Uterus (tissue), 4 donors: ENCODE measurements at places on chromosomes 3 and 15.
A peak's percentile ranks its signal among the peaks of the same experiment; 100 is the strongest.

- no peak for DNase-seq
These were observed 10.0 kb downstream of the C3orf52 start for GRCh38 chr3:112096176-112096575.

DNA sequence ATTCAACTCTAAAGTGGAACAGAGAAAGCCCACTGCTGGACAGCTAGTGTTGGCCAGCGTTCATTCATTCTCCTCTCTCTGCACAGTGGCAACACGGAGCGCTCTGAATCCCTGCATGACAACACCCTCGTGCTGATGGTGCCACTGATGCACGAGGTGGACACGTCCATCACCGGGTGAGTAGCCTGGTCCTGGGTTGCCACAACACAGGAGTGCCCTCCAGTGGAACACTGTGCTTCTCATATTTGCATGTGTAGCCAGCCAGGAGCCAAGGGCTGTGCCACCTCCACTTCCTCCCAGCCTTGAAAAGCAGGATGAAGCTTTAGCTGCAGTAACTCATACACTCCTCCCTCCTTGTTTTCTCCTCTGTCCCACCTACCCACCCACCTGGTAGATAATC, 120.0 kb upstream of the CTDSPL start:
- no peak for DNase-seq

GRCh38 chr3:139529662-139530061, 9.9 kb downstream of the RBP1 start:
- no peak for DNase-seq

DNA sequence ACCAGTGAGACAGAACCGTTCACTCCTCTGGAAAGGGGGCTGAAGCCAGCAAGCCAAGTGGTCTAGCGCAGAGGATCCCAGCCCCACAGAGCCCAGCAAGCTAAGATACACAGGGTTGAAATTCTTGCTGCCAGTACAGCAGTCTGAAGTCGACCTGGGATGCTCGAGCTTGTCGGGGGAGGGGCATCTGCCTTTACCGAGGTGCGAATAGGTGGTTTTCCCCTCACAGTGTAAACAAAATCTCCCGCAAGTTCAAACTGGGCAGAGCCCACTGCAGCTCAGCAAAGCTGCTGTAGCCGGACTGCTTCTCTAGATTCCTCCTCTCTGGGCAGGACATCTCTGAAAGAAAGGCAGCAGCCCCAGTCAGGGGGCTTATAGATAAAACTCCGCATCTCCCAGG, 11.4 kb downstream of the CEP97 start:
- DNase-seq = no peak

- DNase-seq = no peak
These were observed 1537.0 kb downstream of the OTOL1 start for GRCh38 chr3:163033652-163034051.

- peak; percentile 7 for DNase-seq
These were observed 131.2 kb downstream of the KLF13 start for GRCh38 chr15:31457631-31458526.

DNA sequence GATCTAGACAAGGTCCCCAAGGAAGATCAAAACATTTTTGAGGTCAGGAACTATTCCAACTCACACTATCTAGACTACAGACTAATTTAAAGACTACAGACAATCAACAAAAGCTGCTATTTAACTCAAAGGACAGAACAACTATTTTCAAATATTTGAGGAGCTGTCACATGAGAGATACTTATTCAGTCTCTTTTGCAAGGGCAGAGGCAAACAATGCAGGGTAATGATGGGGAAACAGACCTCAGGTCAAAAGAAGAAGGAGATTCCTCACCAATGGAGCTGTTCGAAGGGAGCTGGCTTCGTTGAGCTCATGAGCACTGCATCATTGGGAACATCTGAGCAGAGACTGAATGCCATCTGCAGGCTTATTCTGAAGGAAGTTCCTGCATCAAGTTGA, 231.9 kb downstream of the DTWD1 start:
- DNase-seq = no peak

DNA sequence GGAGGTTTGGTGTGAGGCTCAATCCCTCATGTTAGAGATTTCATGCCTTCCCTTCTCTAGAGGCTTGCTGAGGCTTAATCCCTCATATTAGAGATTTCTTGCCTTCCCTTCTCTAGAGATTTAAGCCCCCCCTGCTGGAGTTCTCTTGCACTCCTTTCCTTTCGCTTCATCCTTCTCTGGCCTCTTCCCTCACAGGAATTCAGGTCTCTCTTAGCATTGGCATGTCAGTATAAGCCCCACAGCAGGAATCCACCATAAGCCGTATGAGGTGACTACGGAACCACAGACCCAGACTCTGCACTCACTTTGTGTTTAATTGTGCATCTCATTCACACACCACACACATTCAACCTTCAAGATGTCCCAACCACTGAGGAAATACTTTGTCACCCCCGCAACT, 338.6 kb upstream of the POU1F1 start:
- DNase-seq = no peak

GRCh38 chr15:52183562-52184173, 7.5 kb downstream of the GNB5 start:
- no peak for DNase-seq

DNA sequence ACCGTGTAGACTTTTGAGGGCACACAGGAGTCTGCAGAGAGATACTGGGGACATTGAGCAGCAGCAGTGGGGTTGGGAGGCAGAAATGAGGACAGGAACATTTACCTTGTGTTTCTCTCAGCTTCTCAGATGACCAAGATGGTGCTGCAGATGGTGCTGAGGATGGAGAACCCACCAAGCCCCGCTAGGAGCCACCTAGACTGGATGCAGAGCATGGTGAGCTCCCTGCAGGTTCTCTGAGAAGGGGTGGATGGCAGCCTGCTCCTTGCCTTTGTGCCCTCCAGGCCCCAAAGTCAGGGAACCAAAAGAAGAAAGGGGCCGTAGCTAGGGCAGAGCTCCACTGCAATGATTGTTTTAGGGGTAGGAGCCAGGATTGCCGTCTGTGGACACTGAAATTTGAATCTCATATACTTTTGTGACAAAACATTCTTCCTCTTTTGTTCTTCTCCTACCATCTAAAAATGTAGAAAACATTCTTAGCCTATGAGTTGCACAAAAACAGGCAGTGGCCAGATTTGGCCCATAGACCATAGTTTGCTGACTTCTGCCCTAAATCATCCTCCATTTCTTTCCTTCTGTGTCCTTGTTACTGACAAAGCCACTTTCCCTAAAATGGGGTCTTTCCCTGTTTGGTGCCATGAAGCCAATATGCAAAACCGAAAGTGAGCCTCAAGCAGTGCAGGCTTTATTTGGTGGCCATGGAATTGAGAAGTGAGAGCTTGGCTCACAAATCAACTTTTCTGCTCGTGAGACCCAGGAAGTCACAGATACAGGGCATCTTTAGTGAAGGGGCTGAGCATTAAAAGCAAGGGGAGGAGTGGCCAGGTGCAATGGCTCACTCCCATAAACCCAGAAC, 11.9 kb upstream of the MUC20 start:
- no peak for DNase-seq

DNA sequence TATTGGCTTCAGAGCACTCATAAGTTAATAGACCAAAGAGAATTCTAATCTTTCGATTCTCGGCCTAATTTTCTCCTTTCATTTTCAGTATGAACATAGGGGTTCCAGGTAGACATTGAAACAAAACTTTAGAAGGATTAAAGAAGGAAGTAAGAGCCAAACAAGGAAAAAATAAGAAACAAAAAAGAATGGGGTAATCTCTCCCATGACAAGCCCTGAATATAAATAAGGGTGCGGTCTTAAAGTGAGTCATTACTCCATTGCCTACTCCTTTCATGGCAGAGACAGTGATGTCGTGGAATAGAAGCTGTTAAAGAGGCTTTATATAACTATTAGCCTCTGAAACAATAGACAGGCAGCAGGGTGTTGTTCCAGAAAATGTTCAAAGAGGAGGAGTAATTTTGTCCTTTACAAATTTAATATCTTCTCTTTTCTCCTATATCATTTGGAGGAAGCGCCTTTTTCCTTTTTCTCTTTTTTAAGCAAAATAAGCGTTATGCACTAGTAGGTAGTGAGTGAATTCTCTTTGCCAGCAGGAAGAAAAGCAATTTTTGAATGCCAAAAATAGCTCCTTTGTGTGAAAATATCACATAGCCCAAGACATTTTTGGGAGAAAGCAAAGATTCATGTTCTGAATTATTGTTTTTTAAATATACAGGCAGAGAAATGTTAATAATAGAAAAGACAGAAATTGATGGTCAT, 607.9 kb upstream of the KCNMB2 start:
- DNase-seq = no peak

DNA sequence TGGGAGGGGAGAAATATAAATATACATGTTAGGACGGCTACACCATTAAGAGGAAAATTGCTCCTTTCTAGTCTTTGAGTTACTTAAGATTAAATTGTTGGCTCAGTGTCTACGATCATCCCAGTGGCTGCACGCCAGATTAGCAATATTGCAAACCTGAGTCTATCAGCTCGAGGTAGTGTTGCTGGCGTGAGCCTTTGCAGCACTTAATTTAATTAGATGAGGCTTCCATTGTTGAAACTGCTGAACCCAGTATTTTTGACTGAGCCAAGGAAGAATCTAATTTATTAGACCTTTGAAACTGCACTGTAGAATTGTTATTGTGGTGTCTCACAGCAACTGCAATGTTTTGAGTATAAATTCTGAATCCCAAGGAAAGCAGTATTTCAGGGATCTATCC, 782.4 kb upstream of the ROBO1 start:
- no peak for DNase-seq

DNA sequence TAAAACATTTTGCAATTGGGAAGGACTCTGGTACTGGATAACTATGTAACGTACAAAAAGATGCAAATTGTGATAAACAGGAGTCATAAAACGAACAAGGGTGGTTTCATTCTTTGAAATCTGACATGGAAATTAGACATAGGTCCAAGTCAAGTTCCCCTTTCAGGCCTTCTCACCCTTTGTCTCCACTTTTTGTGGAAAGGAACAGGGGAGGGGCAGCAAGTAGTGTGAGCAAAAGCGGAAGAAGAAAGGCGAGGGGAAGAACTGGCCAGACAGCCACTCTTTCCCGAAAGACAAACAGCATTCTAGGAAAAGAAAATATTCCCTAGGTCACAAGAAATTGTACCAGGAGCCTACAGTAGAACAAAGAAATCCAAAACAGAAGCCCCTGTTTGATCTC, 52.6 kb downstream of the MCF2L2 start:
- no peak for DNase-seq

DNA sequence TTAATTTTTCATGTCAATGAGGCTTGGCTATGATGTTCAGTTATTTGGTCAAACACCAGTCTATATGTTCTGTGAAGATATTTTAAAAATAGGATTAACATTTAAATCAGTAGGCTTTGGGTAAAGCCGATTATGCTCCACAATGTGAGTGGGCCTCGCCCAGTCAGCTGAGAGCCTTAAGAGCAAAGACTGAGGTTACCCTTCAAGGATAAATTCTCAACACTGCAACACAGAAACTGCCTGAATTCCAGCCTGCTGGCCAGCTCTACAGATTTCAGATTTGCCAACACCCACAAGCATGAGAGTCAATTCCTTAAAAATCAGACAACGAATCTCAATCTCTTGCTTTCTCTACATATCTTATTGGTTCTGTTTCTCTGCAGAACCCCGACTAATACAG, 188.3 kb downstream of the PLCH1 start:
- no peak for DNase-seq

GRCh38 chr3:41148478-41148877, 50.8 kb upstream of the CTNNB1 start:
- peak; percentile 61 for DNase-seq

- no peak for DNase-seq
These were observed 45.0 kb downstream of the GPR176 start for GRCh38 chr15:39874890-39875549.

DNA sequence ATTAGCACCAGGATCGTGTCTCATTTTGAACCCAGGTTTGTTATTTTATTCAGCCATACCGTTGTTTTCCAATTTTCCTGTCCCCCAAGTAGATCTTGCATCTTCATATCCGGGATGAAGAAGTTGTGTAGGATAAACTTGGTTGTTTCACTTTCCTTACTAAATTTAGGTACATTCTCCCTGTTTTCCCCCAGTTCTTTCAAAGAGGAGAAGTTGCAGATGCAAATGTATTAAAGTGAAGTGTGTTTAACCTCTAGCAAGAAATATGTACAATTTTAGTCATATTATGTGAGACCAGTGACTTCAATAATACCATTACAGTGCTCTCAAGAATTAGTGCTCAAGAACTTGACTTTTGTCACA, 1.3 kb downstream of the ATXN7 start:
- DNase-seq = no peak

DNA sequence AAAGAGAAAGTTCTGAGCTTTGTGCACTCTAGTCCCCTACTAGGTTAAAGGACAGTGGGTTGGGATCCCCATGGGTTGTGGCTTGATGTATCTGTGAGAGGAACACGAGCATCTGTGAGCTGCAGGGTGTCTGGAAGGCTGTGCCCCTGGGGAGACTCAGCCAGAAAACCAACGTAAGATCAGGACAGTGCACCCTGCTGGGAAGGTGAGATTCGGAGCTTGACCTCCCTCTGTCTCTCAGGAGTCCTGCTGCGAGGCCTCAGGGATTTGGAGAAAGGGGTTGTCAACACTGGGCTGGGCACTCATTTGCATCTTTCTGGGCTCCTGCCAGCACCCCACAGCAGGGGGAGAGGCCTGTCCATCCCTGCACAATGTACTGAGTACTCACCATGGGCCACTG, 15.2 kb downstream of the ANKRD63 start:
- no peak for DNase-seq

DNA sequence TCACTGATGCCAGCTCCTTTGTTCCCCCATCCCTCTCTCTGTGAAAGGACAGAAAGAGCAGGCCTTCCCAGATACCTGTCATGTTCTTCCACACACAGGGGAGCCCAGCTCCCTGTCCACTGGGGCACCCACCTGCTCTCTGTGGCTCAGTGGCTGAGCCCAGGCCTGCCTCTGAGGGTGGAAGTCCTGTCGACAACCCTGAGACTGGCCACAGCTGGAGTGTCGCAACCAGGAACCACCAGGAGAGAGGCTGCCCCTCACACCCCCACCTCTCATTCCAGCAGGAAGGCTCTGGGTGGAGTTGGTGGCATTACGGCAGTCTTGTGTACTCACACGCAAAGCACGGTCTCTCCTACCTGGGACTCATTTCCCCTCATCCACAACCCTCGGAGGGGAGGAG, 66.3 kb downstream of the MEGF11 start:
- no peak for DNase-seq

GRCh38 chr3:82494977-82495489, 733.6 kb upstream of the GBE1 start:
- DNase-seq = no peak

DNA sequence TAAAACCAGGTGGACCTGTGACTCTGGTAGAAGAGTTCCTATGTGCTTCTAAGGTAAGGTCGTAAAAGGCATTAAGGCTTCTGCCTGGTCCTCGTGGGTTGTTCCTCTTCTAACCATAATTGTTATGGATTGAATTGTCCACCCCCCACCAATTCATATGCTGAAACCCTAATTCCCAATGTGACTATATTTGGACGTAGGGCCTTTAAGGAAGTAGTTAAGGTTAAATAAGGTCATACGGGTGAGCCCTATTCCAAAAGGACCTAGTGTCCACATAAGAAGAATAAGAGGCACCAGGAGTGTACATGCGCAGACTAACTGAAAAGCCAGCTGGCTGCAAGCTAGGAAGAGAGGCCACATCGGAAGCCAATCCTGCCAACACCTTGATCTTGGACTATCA, 1.9 kb downstream of the ADPGK start:
- no peak for DNase-seq

- no peak for DNase-seq
These were observed 306.2 kb upstream of the DPPA4 start for GRCh38 chr3:109643590-109643989.

GRCh38 chr3:1783995-1784394, 314.7 kb upstream of the CNTN4 start:
- DNase-seq = no peak
